Posterior cingulate gyrus (tissue), 11 donors: ENCODE measurements at places on chromosomes 4 and X.

DNA sequence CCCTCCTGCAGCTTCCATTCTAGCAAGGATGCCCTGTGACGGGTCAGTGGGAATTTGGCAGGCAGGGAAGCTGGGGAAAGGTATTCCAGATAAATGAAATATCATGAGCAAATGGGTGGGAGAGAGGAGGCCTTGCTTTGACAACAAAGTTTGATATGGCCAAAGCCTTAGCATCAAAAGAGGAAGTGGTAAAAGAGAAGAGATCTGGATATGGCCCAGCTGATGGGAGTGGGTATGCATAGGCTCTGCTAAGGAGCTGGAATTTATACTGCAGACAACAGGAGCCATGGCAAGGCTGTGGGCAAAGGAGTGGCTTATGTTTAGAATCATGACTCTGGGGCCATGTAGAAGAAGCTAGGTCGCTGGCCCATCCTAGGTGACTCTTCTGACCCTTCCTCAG lies 89.2 kb downstream of the PJA1 start:
- DNase-seq, result no peak

DNA sequence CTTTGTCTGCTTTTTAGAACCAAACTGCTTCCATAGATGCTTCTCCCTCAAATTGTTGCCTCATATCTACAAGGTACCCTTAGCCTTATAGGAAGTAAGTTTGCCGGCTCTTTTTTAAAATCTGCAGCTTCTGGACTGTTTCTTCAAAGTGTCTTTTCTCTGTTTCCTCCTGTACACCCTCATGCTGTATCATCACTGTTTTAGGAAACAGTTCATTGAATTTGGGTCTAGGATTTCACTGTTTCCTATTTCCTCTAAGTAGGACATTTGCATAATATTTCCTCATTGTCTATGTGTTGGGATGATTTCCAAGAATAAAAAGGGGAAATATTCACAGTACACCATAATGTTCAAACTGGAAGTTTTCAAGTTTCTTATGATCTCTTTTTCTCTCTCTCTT lies 43.0 kb downstream of the BANK1 start:
- no peak for DNase-seq

DNA sequence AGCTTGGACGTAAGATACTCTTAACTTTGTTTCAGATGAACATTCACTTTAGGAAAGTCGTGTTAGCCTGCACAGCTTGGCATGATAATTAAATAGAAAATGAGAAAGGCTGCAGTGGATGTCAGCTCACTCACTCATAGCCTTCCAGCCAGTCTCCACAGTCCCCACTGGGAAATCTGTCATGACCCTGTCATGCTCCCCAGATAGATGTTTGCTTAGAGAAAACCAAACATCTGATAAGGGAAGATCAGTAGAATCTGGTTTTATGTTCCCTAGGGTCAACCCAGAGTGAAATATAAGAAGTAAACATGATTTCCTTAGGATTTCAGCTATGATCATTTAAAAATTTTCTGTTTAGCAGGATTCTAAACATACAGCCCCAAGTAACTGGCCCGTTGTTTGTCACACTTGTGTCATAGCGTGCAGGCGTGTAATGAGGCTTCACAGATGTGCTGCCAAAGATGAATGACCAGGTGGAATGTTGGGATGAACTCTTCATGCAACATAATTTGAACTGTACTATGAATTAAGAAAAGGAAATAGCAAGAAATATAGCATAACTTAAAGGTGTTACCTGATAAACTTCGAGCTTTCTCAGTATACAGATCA lies 180.1 kb downstream of the BANK1 start:
- DNase-seq, result no peak

GRCh38 chrX:1450361-1451161 lies 2.1 kb downstream of the ASMTL start:
- DNase-seq, result no peak

GRCh38 chr4:29309050-29309449 lies 1411.1 kb upstream of the PCDH7 start:
- no peak for DNase-seq

DNA sequence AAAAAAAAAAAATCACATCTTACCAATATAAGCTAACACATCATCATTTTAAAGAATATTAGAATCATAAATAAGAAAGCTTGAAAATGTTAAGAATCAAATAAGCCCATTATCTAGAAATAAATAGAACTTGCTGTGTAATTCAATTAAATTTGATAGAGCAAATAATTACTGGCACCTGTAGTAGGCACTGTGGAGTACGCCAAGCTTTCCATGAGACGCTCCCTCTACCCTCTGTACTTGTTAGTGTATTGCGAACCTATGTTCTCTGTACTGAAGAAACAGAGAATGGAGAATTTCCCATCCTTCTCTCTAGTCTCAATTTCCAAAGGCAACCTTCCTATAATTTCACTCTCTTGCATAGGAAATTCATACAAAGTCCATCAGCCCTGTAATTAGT lies 61.7 kb upstream of the HAND2 start:
- DNase-seq, result no peak

- DNase-seq, result no peak
Measured at GRCh38 chr4:173766171-173766600, 236.2 kb upstream of the HAND2 start.

- no peak for DNase-seq
Measured at GRCh38 chr4:10034136-10034535, 12.8 kb upstream of the SLC2A9 start.

DNA sequence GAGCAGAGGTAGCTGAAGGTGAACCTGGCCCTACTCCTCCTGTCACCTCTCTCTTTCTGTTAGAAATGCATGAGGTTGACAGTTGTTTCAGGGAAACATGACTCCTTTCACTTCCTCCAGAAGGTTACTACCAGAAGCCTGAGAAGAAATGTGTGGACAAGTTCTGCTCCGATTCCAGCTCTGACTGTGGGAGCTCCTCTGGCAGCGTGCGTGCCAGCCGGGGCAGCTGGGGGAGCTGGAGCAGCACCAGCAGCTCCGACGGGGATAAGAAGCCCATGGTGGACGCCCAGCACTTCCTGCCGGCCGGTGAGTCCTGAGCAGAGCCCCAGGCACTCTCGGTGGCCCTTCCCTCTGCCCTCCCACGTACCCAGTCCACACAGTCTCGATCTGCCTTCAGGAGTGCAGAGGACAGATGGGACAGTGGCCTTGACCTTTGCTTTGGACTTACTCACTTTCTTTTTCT lies 61.3 kb upstream of the TLR2 start:
- no peak for DNase-seq

DNA sequence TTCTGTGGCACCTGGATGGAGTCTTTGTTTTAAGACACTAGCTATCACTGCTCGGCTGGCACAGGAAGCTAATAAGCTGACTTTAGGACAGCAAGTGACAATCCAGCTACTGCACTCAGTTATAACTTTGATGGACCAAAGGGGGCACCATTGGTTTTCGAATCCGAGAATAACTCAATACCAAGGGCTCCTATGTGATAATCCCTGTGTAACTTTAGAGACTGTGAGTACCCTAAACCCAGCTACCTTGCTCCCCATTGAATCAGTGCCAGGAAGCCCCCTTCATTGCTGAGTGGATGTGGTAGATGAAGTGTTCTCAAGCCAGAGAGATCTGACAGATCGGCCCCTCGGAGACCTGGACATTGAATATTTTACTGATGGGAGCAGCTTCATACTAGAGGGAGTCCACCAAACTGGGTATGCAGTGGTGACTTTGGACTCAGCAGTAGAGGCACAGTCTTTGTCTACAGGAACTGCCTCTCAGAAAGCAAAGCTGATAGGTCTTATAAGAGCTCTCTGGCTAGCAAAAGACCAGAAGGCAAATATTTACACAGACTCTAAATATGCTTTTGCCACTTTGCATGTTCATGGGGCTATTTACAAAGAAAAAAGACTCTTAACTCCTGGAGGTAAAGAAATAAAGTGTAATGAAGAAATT lies 35.5 kb upstream of the UGT2B7 start:
- no peak for DNase-seq

DNA sequence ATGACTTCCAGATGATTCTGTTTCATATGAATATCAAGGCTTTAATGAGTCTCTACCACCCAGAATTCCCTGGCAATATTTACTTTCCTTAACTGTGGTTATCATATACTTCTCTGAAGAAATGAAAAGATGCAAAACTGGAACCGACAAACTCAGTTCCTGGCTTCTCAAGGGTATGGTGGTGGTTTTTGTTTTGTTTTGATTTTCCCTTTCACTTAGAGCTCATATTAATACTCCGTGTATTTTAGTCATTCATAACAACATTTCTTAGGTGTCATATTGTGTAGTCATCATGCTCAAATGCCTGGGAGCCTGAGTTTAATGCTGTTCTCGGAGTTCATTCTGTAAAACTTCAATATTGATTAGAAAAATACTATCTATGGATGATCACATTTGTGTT lies 665 bp downstream of the TRPC5OS start:
- no peak for DNase-seq

DNA sequence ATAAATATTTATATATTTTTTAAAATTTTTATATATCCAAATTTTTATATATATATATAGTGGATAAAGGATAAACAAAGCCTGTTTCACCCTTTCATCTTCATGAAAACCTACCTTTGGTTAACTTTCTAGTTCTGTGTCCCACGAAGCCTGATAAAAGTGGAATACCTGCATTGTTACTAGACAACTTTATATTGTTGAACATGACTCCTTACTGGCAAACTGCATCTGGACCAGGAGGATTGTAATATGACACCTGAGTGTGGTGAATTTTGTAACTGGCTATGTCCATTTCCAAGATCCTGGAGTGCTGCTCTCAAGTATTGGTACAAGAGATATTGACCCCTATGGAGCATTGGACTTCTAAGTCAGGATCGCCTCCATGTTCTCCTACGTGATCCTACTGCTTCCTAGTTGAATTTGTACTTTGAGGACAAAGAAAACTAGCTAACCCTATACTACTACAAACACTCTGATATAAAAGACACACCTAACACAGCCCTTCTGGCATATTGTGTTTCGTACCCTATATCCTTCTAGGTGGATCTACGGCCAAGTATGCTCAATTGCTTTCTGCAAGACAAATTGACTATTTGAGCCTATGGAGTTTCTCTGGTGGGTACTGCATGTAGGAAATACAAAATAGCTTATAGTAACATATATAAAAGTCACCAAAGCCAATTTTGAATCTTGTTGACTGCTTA lies 61.3 kb upstream of the PRRG1 start:
- no peak for DNase-seq

DNA sequence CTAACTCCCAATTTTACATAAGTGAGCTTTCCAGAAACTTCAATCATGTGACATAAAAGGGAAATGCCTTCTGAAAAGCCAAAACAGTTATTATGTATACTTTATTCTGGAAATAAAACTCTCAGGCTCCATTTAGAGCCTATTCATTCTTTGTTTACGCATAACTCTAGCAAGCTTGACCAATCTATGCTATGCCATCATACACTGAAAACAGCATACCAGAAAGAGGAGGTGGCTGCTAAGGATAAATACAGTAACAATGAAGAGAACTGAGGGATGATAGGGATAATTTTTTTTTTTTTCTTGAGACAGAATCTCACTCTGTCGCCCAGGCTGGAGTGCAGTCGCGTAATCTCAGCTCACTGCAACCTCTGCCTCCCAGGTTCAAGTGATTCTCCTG lies 24.4 kb downstream of the CDKL2 start:
- DNase-seq, result no peak

DNA sequence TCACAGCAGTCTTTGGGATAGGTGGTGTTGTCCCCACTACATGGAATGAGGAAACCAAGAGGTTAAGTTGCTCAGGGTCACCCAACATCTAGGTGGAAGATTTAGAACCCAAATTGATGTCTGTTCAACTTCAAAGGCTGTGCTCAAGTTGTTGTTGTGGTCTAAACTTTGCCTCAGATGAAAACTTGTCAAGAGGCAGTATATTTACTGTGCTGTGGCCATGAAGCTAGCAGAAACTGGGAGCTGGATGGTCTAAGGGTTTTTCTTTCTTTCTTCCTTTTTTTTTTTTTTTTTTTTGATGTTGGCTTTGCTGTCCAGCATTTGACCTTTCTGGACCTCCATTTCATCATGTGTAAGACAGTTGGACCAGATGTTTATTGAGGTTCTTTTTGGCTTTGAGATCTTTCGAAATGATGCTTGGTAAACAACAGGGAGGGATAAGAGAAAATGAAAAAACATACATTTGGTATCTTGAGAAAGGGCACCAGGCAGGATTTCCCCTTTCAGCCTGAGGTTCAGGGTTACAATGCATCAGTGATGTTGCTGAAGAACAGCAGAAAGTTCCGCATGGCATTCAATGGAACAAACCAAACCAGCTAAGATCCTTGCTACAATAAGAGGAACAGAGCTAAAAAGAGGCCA lies 166.2 kb upstream of the RPS6KA3 start:
- DNase-seq, result no peak

DNA sequence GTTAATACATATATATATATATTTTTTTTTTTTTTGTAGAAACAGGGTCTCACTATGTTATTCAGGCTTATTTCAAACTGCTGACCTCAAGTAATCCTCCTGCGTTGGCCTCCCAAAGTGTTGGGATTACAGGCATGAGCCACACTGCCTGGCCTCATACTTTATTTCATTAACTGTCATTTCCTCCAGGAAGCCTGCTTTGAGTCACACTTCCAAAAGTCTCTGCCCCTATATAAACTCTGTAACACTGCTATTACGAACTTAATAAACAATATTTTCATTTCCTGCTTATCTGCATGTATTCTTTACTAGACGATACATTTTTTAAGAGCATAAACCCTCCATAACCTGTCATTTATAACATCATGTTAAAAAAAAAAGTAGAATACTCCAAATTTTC lies 167.2 kb downstream of the WDFY3 start:
- DNase-seq, result no peak

GRCh38 chrX:12349201-12349600 lies 210.9 kb downstream of the FRMPD4 start:
- no peak for DNase-seq

GRCh38 chr4:95267081-95267480 lies 281.7 kb downstream of the UNC5C start:
- no peak for DNase-seq

- no peak for DNase-seq
Measured at GRCh38 chr4:42339935-42340406, 57.3 kb upstream of the SHISA3 start.

DNA sequence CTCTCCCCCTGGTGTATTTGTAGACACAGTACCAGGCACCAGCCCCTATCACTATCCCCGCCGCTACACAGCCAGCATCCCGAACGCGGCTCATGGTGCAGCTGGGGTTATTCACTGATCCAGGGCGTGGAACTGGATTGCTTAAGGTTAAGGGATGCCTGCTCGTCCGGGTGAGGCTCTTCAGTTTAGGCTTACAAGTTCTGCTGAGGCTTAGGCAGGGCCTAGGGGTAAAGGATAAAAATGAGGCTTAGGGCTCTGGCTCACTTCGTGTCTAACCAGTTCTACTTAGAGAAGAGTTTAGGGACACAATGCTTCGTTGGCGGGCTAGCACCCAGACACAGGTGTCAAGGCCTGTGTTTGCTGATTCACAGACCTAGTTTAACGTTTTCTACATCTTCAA lies 2.2 kb downstream of the ARMCX2 start:
- DNase-seq, result no peak

DNA sequence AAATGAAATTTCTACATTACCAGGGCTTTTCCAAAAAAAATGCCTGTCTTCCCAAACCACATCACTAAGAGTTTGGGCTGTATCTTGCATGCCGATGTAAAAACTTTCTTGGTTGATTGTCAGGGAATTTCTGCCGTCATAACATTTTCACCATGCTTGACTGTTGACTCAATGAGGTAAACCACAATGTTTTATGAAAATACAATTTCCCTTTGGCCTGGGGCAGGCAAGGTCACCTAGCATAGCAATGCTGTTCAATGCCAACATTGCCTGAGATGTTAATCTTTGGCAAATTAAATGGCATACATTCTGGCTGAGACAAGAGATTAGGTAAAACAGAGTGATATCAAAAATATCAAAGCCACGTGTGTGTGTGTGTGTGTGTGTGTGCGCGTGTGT lies 137.1 kb upstream of the TBL1X start:
- no peak for DNase-seq
